Fibroblast of the aortic adventitia (primary cell): ENCODE measurements at places on chromosomes 12 and 14.

DNA sequence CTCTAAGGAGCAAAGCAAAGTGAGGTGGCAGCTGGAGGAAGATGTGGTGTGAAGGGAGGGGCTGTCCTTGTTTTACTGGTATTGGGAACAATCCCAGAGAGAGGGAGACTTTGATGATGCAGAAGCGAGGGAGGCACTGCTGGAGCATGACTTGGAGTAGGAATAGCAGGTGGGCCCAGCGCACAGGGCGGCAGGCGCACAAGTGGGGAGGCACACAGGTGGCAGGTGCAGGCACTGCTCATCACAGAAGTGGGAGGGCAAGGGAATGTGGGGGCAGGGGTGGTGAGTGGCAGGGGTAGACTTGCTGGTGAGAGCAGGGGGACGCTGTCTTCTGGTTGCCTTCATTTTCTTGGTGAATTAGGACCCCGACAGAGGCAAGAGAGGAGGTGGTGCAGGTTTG lies 11.5 kb upstream of the IFI27 start:
- no peak for DNase-seq

DNA sequence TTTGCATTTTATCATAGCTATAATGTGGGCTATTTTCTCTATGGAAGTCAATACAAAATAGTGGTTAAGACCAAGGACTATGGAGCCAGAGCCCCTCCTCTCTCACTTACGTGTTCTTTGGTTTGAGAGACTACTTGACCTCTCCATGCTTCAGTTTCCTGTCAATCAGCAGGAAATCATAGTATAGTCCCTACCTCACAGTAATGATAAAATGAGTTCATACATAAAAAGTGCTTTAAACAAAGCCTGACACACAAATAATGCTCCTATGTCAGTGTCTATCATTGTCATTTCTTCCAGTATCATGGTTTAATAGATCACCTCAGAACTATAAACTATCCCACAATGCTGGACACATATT lies 90.4 kb downstream of the MED13L start:
- DNase-seq = no peak

GRCh38 chr14:75184492-75184891 lies 8.1 kb upstream of the TMED10 start:
- DNase-seq = peak; percentile 74

DNA sequence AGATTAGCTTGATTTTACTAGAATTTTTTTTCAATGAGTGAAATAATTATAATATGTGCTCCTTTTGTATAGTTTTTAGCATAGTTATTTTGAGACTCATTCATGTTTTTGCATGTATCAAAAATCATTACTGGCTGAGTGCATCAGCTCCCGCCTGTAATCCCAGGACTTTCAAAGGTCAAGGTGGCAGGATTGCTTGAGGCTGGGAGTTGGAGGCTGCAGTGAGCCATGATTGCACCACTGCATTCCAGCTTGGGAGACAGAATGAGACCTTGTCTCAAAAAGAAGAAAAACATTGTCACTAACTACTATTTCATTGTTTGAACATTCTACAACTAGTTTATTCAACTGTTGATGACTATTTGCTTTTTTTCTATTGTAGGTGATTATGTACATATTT lies 802.7 kb downstream of the SLC16A7 start:
- DNase-seq = no peak

DNA sequence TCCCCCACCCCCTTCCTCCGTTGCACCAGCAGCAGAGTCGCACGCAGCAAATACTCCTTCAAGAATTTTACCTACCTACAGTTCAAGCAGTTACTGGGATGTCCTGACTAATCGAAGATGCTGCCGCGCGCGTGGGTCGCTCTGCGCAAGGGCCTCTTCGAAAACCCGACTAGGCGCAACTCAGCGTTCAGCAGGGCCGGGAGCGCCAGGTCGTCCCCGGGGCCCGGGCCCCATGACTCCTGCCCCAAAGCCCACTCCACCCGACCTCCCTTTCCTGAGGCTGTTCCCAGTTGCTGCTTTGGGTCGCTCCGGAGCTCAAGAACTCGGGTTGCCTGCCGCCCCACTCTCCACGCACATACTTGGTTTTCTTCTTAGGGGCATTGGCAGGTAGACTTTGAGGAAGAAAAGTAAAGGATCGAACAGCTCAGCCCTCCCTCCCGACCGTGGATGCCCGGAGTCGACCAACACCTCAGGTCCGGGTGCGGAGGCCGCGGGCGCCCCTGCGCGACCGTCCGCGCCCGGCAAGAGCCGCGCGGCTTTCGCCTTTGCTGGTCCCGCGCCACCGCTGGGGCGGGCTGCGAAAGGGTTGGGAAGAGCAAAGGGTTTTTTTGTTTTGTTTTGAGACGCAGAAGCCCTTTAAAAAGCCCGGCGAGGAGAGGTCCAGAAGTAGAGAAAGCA lies 1.9 kb downstream of the BMP4 start:
- peak; percentile 44 for DNase-seq

GRCh38 chr12:101204602-101205304 lies 5.3 kb downstream of the SLC5A8 start:
- DNase-seq = no peak

GRCh38 chr14:73720636-73721035 lies 6.5 kb upstream of the PNMA1 start:
- no peak for DNase-seq

GRCh38 chr14:21023174-21023573 lies 1.7 kb downstream of the NDRG2 start:
- no peak for DNase-seq

DNA sequence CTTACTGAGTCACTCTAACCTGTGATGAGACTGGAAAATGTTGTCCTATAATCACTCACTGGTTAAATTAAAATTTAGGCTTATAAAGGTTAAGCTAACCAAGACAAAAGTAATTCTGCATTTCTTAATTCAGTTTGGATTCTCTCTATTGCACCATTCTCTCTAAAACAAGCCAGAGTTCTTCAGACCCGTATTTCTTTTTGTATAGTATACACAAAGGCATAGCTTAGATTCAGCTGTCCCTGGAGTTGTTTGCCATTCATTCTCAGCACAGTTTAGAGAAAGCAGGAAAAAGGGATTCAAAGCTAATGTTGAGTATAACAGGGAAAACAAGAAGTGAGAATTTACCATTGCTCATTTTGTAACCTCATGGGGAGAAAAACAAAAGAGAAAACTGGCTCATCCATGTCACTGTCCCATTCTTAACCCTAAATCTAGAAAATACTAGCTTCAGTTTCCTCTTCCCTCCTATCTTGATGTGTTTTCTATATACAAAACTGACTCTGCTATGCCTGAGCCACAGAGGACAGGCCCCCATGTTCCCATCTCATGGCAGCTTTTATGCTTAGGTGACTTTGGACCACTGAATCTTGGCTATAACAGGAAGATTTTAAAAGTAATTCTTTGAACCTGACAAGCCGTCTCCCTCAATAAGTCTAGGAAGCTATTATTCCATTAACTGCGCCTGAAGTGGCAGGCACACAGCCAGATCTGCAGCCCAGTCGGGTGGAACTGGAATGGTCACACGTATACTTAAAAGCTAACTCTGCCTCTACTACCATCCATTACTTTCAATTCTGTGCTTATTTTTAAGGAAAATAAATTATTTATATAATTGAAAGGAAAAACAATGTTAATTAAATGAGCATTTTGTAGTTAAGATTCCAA lies 7.0 kb downstream of the AREL1 start:
- no peak for DNase-seq

DNA sequence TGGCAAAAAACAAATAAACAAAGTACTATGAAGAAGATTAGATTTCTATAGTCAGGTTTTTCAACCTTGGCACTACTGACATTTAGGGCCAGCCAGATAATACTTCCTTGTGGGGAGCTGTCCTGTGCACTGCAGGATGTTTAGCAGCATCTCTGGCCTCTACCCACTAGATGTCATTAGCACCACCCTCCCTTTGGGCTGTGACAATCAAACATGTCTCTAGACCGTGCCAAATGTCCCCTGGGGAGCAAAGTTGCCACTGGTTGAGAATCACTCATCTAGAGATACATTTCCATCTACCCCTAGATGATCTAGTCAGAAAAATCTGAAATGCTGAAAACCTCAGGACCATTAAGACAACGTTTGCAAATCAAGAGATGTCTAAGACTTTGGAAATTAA lies 29.9 kb downstream of the SRRM4 start:
- no peak for DNase-seq

DNA sequence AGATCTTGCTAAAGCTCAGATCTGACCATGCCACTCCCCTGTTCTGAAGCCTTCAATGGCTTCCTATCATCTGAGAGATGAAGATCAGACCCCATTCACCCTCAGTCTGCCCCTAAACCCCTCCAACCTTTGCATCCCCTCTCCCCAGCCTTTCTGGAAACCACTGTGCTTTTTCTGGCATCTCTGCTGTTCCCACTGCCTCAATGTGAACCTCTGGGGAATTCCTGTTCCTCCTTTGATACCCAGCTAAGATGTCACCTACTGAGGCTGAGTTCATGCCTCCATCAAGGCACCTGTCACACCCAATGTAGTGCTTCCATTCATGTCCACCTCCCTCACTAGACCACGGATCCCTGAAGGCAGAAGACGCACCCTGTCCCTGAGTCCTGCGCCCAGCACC lies 19.3 kb downstream of the CYP46A1 start:
- no peak for DNase-seq

DNA sequence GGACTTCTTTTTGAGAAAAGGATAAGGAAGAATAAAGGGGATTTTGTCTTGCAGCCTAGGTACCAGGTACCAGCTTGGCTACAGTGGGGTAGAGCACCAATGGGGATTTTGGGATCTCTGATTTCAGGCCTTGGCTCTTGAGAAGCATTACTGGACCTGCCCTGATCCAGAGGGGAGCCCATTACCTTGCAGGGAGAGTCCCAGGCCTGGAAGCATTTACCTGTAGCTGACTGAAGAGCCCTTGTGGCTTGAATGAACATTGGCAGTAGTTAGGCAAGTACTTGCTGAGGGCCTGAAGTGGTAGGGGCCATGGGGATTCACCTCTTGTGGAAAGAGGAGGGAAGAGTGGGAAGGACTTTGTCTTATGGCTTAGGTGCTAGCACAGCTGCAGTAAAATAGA lies 308.2 kb upstream of the FBXO33 start:
- no peak for DNase-seq

- DNase-seq = no peak
Observed at GRCh38 chr14:73661872-73662271, 17.1 kb downstream of the DNAL1 start.

GRCh38 chr14:101559624-101560533 lies 1.4 kb upstream of the DIO3 start:
- DNase-seq = no peak

DNA sequence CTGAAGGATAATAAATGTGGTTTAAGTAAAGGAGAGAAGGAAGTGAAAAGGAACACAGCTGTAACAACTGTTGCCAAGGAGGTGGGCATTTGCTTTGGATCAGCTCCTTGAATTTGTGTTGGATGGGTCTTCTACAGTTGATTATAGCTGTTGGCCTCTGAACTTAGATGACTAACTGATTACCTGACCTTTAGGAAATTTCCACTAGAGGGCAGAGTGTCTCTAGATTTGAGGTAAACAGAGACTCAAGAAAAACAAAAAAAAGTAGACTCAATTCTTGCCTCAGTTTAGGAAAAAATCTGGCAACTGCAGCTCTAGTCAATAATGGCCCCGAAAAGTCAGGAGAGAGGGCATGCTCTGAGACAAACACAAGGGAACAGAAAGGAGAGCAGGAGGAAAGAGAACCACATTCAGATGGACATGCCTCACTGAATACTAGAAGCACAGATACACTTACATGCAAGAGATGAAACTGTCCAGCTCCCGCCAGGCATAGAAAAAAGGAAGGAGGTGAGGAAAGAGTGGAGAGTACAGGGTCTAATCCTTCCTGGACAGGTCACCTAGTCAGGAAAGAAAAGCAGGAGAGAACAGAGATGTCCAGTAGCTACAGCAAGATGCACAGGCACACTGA lies 20.6 kb downstream of the COX14 start:
- peak; percentile 78 for DNase-seq

GRCh38 chr14:93023039-93023438 lies 92.7 kb downstream of the ITPK1 start:
- DNase-seq = no peak

- DNase-seq = peak; percentile 16
Observed at GRCh38 chr12:10959804-10960203, 20.7 kb upstream of the TAS2R14 start.

GRCh38 chr12:25493682-25494081 lies 59.4 kb downstream of the LMNTD1 start:
- DNase-seq = no peak

DNA sequence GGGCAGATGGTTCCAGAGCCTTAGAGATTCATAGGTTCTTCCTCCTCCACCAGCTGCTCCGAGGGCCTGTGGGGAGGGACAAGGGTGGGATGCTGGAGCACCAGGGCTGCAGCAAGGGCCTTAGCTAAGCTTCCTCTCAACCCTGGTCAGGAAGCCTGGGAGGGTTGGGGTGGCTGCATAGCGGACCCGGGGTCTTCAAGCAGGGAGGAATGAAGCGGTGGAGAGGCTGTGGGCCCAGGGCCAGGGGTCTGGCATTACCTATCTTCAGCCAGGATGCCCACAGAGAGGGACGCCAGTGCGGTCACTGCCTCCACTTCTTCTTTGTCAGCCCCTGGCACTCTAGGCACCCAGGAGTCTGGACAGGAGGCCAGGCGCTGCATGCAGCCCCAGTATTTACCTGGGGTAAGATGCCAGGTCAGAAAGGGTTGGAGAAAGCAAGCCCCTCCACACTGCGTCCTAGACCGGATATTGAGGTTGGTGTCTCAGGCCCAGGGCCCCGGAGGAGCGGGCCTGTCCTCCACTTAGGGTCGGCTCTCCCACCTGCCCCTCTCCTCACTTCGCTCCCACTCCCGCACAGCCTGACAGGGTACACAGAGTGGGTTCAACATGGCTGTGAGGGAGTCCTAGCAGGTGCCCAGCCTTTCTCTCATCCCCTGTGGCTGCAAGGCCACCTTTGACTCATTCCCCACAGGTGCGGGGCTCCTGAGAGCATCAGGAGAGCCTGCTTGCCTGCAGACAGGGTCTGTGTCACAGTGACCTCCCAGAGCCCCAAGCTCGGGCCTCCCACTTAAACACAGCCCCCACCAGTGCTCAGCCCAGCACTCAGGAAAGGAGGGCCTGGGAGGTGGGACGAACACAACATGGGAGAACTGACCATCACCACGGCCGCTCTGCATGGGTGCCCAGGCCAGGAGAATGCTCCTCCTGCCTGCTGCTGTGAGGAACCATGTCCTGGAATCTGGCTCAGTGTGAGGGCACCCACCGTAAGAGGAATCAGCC lies 11.1 kb downstream of the SLC48A1 start:
- DNase-seq = no peak

DNA sequence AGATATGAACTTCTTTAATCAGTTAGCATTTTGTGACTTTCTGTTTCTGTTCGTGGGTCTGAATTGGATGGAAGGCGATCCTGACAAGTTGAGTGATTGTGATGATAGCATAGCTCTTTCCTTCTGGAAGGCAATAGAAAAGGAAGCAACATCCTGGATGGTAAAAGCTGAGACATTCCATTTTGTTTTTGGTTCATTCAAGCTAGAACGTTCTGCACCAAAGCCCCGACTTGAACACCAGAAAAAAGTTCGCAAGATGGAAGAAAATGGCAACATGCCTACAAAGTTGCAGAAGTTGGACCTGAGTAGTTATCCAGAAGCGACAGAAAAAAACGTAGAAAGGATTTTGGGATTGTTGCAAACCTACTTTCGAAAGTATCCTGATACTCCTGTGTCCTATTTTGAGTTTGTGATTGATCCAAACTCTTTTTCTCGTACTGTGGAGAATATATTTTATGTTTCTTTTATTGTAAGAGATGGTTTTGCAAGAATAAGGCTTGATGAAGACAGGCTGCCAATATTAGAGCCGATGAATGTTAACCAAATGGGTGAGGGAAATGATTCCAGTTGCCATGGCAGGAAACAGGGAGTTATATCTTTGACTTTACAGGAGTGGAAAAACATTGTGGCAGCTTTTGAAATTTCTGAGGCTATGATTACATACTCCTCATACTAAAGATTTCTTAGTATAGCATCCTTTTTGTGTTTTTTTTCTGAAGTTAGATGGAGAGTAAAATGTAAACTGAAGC lies 896 bp downstream of the EID3 start:
- peak; percentile 52 for DNase-seq
